ENCODE measurements at places on chromosomes 3 and 15. TPM values are rescaled to one million over a fixed set of nuclear protein-coding genes. Genes with fewer than 3 reads are reported as not detected.

The TNNC1 gene
- total RNA-seq, result not detected

The CPN2 gene
- total RNA-seq, result not detected

The CAND2 gene
- total RNA-seq, result 3.7 TPM

The EFCC1 gene
- not detected for total RNA-seq

The PCNP gene
- 68.4 TPM for total RNA-seq

The PAK6 gene
- total RNA-seq, result 0.12 TPM

The NUP210 gene
- total RNA-seq, result 8.9 TPM

The ENTPD3 gene
- not detected for total RNA-seq

The HRG gene
- not detected for total RNA-seq

The SPATA12 gene
- total RNA-seq, result 0.34 TPM

The MUC4 gene
- total RNA-seq, result not detected

The CLDN18 gene
- total RNA-seq, result not detected

The ACKR2 gene
- not detected for total RNA-seq

The CKMT1B gene
- total RNA-seq, result 3.4 TPM

The CLDN16 gene
- 0.74 TPM for total RNA-seq

The KIF15 gene
- 38.3 TPM for total RNA-seq

The ADGRG7 gene
- not detected for total RNA-seq

The TEX9 gene
- total RNA-seq, result 7.3 TPM

The SOX14 gene
- total RNA-seq, result not detected

The ATP10A gene
- 7.5 TPM for total RNA-seq

The ASB14 gene
- total RNA-seq, result not detected

The MYO5C gene
- total RNA-seq, result 16.5 TPM

The TMEM43 gene
- total RNA-seq, result 69.8 TPM

The MKRN2OS gene
- not detected for total RNA-seq

The RPL32 gene
- 611 TPM for total RNA-seq

The FETUB gene
- not detected for total RNA-seq

The SPTBN5 gene
- total RNA-seq, result 1.1 TPM

The ZNF501 gene
- 1.3 TPM for total RNA-seq

The PPP2R3A gene
- 10.2 TPM for total RNA-seq

The CCDC54 gene
- total RNA-seq, result not detected

The POU1F1 gene
- not detected for total RNA-seq

The AQP9 gene
- total RNA-seq, result not detected

The CHST2 gene
- 14.2 TPM for total RNA-seq

The SCN11A gene
- not detected for total RNA-seq

The CHRNA3 gene
- 3.5 TPM for total RNA-seq

The DTWD1 gene
- 31.9 TPM for total RNA-seq

The AP3B2 gene
- 0.24 TPM for total RNA-seq

The SAMD7 gene
- total RNA-seq, result not detected

The SLC30A4 gene
- 1.8 TPM for total RNA-seq

The GHSR gene
- not detected for total RNA-seq

The VEPH1 gene
- total RNA-seq, result 87.1 TPM

The RTP4 gene
- total RNA-seq, result 2.0 TPM

The CHRNA7 gene
- total RNA-seq, result 4.7 TPM
